ENCODE measurements at places on chromosomes 16 and 17.

DNA sequence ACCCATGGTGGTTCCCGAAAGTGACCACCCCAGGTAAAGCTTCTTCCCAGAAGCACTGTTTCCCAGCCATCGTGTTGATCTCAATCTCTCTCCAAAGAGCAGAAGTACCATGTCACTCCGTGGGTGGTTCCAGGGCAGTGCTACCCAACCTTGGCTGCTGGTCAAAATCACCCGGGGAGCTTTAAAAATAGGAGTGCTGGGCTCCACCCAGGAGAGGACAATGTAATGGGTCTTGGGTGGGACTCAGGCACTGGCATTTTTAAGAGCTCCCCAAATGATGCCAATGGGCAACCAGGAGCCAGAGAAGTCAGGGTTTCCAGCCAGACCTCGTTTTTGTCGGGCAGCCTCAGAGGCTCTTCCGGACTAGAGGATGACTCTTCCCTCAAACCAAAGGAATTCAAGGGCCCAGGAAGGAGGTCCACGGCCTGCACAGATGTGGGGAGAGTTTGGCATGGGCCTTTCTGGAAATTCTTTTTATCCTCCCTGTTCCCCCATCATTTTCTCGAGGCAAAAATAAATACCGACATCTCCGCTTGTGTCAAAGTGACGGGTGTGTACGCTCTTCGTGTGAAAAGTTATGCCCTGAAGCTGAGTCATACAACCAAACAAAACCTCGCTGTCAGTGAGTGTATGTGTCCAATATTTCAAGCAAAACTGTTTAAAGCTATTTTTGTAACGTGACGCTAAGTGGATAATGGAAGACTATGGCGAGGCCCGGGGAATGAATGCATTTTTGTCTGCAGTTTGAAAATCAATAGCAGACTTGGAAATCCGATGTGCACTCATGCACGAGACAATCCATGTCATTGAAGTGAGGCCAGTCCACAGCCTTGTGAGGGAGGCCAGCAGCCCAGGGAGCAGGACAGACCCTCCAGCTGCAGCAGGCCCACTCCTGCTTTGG is 364.1 kb downstream of the FOXL1 start:
- DNase-seq: peak; percentile 86

GRCh38 chr16:55471448-55472097 is 7.4 kb upstream of the MMP2 start:
- DNase-seq: peak; percentile 60

DNA sequence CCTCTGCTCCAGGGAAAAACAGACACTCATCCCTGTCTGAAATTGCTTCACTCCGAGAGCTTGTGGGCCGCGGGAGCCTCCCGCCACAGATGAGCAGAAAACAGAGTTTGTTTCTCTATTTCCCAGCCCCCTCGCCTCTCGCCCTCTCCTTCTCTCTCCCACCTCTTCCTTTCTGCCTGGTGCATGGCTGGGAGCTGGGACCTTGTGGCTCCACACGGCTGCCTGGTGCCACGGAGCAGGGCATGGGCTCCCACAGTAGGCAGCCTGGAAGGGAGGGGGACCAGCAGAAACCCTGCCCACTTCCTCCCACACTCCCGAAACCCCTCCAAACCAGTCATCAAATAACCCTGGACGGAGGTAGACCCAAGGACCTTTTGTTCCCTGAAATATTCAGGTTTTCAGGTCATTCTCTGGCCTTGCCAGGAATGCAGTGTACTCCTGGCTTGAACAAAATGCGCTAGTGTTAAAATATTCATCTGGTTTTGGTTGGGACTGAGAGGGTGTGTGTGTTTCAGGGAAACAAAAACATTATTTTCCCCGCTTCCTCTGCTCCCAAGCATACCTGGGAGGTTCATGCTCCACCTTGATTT is 204.9 kb downstream of the C16orf78 start:
- no peak for DNase-seq

DNA sequence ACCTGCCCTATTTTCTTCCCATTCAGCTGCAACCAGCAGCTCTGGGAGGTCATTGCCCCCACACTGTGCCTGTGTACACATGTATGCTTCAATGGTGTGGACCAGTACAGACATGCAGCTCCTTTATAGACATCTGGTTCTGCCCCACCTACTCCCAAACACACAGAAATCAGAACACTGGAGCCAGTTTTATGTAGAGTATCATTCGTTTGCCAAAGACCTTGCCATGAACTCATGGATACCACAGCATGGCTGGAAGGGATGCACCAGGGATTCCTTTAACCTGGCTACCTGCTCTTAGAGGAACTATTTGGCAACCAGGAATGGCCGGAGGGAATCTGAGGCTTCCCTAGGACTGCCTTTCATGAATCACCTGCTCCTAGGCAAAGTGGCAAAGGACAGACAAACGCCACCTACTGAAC is 60.4 kb downstream of the ZFHX3 start:
- no peak for DNase-seq

GRCh38 chr16:68364561-68364998 is 53.8 kb downstream of the PRMT7 start:
- no peak for DNase-seq

GRCh38 chr16:68823401-68824135 is 19.8 kb upstream of the TANGO6 start:
- DNase-seq: peak; percentile 83

DNA sequence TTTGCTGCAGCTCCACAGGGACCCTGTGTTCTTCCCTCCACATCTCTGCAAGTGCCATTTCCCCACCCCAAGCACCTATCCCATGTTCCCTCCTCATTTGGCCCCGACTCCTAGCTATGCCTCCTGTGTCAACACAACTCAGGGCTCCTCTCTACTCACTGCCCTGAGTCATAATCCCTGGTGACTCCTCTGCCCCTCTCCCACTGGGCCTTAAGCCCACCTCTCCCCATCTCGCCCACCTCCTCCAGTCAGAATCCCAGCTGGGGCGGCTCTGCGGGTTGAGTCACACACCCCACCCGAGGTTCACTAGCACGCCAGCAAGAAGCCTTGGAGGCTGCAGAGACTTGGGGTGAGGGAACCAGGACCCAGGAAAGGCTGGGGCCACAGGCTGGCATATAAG is 346.2 kb downstream of the FOXL1 start:
- peak; percentile 72 for DNase-seq

DNA sequence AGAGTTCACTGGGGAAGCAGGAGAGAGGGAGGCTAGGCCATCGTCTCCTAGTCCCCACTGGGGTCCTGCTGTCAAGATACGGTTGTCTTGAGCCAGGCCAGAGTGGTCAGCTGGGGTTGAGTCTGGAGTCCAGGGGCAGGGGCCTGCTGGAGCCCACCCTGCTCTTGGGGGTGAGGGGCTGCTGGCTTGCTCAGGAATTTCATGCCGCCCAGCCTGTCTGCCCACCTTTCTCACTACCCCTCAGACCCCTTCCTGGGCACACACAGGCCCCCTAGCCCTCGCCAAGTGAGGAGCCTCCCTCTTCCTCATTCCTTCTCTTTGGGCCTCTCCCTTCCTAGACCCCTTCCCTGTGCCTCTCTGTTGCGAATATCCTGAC is 1.3 kb downstream of the TRAF7 start:
- no peak for DNase-seq

DNA sequence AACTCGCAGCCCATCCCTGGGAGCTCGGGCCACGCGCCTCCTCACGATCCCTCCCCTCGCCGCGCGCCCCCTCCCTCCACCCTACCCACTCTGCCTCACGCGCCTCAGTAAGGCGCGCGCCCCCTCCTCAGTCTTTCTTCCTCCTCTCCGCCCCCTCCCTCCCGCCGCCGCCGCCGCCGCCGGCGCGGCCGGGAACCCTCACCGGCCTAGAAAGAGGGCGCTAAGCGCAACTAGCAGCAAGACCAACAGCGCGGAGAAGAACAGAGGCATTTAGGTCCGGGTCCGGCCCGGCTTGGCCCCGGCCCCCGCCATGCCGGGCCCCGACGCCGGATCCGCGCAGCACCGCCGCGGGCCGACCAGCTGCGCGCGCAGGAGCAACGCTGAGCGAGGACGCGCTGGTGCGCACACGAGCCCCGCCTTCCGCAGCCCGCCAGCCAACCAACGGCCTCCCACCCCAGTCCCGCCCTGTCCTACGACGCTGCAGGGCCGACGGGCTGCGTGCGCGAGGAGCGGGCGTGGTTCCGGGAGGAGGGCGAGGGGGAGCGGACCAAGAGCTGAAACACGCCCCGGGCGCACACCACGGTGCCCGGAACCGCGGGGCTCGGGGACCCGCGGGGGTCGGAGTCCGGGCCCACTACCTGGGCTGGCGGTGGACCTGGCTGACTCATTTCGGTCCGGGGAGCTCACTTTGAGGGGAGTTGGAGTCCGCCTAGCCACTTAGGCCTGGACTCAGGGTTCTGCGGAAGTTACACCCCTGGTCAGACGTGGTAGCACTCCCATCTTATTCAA is at the start of gene BLTP2:
Gene BLTP2, minus strand, starts transcription at position 372 of the 789 bp plus-strand sequence. Its CDS starts 102 bp downstream, at position 270.
- peak; percentile 50 for DNase-seq

DNA sequence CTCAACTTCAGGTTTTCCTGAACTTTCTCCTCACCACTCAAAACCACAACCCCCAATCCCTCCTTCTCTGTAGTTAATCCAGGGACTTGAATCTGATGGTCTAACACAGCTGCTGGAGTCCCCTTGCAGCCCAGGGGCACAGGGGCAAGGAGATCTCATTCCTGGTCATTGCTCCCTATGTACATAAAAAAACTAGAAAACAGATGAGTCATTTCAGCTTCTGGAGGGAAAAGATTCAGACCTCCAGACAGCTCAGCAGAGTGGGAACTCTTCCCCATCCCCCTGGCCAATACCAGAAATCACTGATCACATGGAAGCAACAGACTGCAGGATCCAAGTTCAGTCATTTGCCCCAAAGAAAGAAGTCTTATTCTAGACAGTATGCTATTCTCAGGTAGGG is 62.1 kb downstream of the DYNLRB2 start:
- no peak for DNase-seq

GRCh38 chr17:78915872-78916632 is 9.1 kb downstream of the TIMP2 start:
- no peak for DNase-seq

DNA sequence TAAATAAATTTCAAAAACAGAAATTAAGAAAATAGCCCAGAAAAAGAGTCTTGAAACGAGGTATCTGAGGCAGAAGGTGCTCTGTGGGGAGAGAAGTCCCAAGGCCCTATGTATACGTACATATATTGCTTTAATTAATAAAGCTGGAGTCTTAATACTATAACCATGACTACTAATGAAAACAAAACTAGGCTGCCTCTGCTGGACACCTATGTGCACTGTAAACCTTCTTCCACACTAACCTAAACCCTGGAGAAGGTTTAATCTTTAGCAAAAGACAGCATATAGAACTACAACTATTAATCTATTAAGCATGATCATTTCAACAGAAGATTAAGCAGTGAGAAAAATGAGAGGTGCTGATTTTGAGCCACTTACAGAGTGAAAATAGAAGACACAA is 153.9 kb upstream of the C17orf78 start:
- DNase-seq: no peak

GRCh38 chr16:29910819-29911675 is 10.8 kb downstream of the ASPHD1 start:
- DNase-seq: no peak

DNA sequence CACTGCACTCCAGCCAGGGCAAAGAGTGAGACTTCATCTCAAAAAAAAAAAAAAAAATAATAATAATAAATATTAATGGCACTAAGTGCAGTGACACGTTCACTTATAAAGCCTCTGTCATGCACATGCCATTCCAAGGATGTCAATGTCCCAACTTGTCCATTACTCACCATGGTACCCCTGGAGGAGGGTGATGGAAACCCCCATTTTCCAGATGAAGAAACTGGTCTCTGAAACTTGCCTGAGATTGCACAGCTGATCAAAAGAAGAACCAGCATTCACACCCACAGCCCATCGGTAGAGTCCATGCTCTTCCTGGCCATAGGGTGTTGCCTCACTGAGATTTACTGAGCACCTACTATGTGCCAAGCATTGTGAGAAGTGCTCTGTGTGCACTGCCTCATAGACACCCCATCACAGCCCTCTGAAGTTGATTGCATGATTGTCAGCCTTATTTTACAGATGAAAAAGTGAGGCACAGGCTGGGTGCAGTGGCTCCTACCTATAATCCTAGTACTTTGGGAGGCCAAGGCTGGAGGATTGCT is 123.7 kb downstream of the ABCC1 start:
- DNase-seq: no peak

DNA sequence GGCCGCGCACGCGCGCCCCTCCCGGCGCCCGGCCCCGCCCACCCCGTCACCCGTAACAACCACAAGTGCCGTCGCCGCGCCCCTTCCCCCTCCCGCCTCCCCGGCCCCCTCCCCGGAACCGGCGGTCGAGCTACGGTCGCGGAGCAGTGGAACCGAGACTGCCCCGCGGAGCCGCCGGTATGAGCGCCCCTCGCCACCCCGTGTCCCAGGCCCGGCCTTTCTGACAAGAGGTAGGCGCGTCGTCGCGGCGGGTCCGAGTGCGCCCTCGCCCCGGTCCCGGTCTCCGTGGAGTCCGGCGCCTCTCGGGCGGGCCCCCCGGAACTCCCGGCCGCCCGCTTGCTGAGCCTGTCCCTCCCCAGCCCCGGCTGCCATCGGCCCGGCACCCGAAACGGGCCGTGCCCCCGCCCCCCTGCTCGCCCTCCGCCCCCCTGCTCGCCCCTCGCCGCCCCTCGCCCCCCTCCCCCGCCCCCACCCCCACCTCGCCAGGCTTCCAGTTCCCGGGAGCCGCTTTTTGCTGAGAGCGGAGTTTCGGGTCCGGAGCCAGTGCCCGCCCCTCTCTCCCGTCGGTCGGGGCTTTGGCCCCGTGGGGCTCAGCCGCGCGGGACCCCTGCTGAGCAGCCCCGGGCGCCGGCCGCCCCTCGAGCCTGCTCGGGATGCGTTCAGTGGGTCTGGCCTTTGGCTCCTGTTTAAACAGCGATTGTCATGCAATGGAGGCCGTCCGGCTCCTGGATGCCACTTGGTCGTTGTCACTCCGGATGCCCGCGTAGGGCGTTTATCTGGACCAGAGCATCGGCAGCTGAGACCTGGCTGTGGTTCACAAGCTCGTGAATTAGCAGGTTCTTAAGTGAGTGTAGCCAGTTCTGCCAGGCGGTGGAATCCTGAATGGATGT is at the start of gene SEC14L1:
Gene SEC14L1, plus strand, starts transcription at position 92 of the 890 bp plus-strand sequence. CDS start 2,628 bp downstream, outside the sequence.
- DNase-seq: no peak

DNA sequence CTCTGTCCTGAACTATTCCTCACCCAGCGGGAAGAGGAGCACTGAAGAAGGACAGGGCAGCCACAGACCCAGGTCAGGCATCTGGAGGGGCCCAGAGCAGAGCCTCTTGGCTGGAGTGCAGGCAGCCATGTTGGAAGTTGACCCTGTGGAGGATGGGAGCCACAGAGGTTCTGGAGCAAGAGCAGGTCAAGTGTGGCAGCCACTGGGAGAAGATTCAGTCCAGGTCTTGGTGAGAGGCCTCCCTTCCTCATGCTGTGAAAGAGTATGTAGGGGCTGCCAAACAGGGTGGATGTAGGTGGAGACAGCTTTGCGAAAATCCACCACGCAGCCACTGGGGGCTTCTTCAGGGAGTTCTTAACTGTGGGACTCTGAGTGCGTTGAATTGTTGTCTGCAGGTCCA is 590 bp upstream of the CD79B start:
- DNase-seq: no peak

GRCh38 chr17:39547713-39548478 is 59.8 kb downstream of the NEUROD2 start:
- no peak for DNase-seq

- peak; percentile 85 for DNase-seq
These were observed 62.0 kb upstream of the MARCHF10 start for GRCh38 chr17:62870030-62870541.

Data from AG04449 (cell line).